ENCODE measurements at places on chromosomes 6 and 20.

DNA sequence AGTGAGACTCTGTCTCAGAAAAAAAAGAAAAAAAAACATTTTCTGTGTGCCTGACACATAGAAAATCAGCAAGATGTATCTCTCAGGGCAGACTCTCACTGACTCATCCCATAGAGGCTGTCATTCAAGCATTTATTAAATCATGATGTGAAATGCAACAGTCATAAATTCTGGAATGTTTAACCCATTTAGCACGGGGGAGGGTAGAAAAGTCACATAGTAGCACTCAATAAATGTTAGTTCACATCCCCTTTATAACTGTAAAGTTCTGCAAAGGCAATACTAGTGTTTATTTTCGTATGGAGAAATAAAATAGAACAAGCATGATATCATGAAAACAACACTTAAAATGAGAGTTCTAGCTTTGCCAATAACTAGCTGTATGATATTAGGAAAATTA lies 15.5 kb upstream of the CARMIL1 start:
- DNase-seq, result no peak

GRCh38 chr6:140540743-140541142 lies 1166.3 kb upstream of the CITED2 start:
- no peak for DNase-seq

- no peak for DNase-seq
Measured at GRCh38 chr6:110688661-110689268, 126.5 kb downstream of the CDK19 start.

DNA sequence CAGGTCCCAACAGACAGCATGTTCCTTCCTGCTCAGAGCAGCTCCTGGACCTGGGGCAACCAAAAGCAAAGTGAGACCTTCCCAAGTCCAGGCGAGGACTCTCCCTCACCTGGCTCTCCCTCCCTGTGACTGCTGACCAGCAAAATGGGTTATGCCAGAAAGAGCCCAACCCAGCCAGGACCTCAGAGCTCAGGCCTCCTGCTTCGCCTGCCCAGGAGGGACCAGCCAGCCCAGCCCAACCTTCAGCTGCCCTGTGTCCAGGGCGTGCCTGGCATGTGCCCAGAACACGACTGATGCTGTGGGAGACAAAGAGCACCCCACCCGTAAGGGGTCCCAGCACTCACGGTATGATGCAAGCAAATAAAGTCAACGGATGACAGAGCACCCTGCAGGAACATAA lies 74.0 kb upstream of the CST7 start:
- no peak for DNase-seq

- DNase-seq, result peak; percentile 9
Measured at GRCh38 chr6:7617801-7618764, 28.1 kb downstream of the SNRNP48 start.

DNA sequence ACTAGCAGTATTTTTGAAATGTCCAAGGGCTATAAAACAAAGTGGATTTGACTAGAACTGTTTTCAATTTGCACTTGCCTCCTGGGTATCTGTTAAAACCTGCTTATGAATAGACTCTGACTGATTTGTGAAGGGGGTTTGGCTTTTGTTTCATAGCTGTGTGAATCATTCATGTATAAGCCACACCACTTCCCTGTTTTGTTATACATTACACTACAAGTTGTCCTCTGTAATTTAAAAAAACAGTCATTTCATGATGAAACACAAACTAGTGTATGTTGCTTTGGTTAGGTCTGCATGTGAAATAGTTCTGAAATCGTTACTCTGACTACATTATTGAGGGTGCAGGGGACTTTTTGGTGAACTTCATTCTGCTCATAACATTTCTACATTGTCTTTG lies 121.7 kb downstream of the NKAIN2 start:
- DNase-seq, result no peak

GRCh38 chr6:158639056-158639455 lies 5.5 kb downstream of the DYNLT1 start:
- DNase-seq, result no peak

GRCh38 chr6:158816803-158817727 lies 2.1 kb downstream of the EZR start:
- DNase-seq, result no peak

GRCh38 chr6:54195637-54196036 lies 84.4 kb downstream of the MLIP start:
- no peak for DNase-seq

- DNase-seq, result no peak
Measured at GRCh38 chr6:155054491-155055250, 59.6 kb downstream of the TIAM2 start.

GRCh38 chr20:47353692-47354463 lies 2.6 kb downstream of the ZMYND8 start:
- no peak for DNase-seq

DNA sequence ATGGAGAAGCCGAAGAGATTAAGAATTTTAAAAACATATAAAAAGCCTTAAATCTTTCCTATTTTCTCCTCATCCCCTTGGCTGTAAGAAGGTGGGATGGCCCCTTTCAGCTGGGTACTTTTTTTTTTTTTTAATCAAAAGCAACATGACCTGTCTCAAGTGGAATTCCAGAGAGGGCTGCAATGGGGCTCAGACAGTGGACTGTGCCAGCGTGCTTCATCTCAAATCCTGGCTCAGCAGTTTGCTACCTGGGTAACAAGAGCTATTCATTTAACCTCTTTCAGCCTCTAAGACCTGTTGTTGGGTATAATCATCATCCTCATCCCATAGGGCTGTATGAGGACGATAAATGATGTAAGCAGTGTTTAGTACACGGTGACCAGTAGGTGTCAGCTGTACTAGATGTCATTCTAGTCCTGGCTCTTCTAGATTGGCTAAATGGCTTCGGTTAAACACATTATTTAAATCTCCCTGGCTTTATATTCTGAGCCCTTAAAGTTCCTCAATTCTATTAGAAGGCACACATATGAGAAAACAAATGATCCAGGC lies 6.9 kb upstream of the PPP1R3G start:
- no peak for DNase-seq

GRCh38 chr6:37694259-37694658 lies 3.4 kb downstream of the MDGA1 start:
- no peak for DNase-seq

DNA sequence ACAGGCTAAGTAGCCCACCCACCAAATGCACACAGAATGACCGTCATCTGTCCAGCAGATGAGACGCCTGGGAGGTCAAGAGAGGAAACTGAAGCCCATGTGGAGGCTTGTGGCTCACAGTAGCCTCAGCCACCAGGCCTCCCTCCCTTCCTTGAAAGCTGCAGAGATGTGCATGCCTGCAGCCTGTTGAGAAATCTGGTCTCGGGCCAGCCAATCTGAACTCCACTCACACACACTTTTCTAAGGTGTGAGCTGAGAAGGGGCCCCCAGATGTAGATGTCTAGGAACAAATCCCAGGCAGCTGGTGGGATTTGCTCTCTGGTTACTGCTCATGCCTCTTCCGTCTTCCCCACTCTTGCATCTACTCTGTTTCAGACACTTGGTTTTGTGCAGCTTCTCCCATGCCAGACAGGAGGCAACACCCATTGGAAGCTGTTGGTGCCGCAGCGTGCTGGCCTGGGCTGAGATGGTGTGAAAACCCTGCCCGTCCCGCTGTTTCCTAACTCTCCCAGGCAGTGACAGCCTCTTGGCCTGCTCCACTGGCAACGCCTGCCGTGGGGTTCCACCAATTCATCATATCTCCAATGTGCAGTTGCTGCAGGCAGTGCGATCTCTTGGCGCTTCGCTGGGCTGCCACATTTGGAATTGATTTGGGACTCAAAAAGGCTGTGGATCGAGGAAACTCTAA lies 24.1 kb upstream of the PAX1 start:
- DNase-seq, result no peak

DNA sequence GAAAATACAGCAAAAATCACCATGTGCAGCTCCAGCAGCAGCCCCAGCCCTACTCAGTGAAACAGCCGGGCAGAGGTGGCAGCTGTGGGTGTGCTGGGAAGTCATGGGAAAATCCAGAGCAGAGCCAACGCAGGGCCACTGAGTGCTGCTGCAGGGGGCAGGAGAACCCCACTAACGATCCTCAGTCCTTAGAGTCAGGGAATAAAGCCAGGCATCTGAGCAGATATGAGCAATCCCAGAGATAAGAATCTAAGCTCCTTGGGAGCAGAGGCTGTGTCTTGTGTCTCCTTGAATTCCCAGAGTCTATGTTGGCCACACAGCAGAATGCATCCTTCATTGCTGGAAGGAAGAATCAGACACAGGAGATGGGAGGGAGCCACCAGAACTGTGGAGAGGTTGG lies 493.1 kb upstream of the MAP3K7 start:
- DNase-seq, result no peak

DNA sequence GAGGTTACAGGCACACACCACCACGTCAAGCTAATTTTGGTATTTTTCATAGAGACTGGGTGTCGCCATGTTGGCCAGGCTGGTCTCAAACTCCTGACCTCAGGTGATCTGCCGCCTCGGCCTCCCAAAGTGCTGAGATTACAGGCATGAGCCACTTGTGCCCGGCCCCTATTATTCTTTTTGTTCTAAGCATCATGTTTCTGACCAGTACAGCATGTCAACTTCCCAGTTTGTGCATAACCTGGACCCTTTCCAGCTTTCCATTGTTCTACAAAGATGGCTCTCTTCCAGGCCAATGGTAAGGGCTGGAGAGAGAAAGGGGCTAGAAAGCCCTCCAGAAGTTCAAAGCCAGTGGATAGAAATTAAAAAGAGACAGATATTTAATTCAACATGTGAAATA lies 91.3 kb upstream of the TNFAIP3 start:
- DNase-seq, result no peak

GRCh38 chr20:4774207-4774606 lies 52.5 kb downstream of the PRND start:
- no peak for DNase-seq

DNA sequence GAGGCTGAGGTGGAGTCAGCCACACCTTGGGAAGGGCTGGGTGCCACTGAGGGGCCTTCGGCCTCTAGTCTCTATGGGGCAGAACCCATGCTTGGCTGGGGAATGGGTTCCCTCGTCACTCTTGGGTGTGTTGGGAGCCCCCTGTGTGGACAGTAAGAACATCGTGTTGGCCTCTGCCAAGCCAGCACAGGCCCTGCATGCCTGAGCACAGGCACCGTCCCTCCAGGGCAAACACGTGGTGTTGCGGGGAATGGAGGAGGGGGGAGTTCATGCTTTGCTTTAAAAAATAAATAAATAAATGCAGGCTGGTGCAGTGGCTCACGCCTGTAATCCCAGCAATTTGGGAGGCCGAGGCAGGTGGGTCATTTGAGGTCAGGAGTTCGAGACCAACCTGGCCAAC lies 63.0 kb downstream of the EZR start:
- no peak for DNase-seq

DNA sequence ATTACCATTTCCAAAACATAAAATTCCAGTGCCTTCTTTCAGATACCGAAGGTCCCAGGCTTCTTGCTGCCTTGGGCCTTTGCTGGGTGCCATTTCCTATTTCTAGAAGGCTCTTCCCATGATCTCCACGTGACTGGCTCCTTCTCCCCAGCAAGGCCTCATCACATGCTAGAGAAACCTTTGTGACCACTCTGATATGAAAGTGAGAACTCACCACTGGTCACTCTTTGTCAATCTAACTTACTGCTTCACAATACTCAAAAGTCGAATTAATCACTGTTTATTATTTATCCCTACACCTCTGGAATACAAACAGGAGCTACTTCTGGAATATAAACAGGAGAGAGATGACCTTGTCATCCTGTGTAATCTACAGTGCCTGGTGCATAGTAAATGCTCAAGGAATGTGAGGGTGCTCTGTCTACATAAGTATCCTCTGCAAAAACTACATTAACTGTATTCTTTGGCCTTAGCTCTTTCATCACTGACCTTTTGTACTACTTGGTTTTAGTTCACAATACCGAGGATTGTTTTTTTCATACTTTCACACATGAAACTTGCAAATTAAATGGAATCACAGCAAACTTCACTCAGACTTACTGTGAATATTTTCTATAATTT lies 1.6 kb downstream of the STX7 start:
- DNase-seq, result no peak

- DNase-seq, result no peak
Measured at GRCh38 chr6:145428706-145429105, 306.6 kb downstream of the EPM2A start.

DNA sequence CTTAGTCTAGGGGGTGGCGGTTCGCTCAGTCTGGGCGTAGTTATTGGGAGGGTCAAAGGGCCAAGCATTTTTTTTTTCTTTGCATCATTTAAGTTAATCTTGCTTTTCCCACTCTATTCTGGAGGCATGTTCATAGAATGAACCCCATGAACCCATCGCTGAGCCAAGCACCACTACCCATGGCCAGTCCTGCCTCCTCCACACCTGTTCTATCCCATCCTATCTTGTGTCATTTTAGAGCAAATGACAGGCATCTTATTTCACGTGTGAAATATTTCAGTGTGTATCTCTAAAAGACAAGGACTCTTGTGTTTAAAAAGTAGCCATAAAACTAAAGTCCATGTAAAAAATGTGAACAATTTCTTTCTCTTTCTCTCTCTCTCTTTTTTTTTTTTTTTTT lies 13.9 kb downstream of the SRC start:
- DNase-seq, result no peak

DNA sequence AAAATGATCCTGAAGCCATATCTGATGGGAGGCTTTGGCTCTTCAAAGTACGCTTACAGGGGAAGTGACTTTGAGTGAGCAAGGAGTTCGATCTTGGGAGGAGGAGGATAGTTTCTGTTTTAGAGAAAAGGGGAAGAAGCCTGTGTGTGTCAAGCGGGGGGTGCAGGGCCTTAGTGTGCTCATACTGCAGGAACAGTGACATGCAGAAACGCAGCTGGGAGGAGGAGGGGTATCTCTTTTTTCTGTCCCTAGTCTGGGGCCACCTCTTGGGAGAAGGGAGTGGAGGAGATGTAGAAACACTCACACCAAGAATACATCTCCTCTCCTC lies 19.8 kb downstream of the SIRPD start:
- no peak for DNase-seq

- DNase-seq, result no peak
Measured at GRCh38 chr20:45863543-45864470, 6.4 kb downstream of the ZSWIM3 start.

DNA sequence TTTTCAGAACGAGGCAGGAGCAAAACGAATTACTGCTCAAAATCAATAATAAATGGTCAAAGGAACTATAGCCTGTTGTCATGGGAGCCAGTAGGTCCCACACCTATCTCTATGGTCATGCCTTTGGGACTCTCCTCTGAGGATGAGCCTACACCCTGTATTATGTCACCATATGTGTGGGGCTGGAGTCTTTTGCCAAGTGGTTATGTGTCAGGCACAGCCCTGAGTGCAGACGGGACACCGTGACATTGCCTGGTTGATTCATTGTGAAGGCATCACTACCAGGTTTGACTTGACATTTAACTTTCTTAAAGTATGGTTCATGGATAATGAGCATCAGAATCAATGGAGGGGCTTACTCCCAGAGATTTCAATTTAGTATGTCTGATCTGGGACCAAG lies 23.6 kb downstream of the BMP6 start:
- DNase-seq, result no peak

All from stimulated activated naive CD8-positive, alpha-beta T cell treated with anti-CD3 and anti-CD28 coated beads, Interleukin-15, Interleukin-2, amounts not matched to agents 100 U/mL and 50 U/mL, for 24 hours (primary cell).